ENCODE measurements at places on chromosomes 13 and 19.

DNA sequence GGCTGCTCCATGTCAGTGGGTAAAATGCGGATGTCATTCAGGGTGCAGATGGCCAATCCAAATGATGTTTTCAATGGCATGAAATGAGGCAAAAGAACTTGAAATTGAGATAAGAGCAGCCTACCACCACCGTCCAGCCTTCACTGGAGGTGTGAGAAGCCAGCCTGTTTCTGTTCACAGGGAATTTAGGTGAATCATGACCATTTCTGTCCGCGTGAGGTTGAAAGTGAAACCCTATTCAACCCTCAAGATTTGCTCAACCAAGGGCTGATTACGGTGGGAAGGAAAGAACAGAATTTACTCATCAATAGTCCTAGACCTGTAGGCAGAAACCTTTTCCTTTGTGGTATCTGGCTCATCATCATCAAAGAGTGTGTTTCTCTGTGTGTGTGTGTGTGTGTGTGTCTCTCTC is 370.7 kb downstream of the COG6 start:
- no peak for DNase-seq

- DNase-seq, result no peak
Observed at GRCh38 chr13:70170689-70171088, 62.4 kb upstream of the KLHL1 start.

- no peak for DNase-seq
Observed at GRCh38 chr19:42601811-42602443, 7.2 kb upstream of the CEACAM8 start.

DNA sequence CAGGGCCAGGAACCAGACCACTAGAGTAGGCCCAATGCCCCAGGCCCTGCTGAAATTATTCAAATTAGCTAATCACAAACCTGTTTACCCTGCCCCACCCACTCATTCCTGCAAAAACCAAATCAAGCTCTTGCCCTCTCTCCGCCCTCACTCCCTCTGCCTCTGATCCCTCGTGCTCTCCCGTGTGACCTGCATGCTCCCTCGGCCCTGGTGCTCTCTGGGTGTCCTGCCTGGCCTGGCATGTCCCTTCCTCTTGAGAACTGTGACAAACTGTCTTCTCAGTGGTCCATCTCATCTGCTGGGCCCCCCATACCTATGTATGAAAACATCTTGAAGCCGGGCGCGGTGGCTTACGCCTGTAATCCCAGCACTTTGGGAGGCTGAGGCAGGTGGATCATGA is 12.2 kb upstream of the TTYH1 start:
- DNase-seq, result no peak

Data from spinal cord (tissue), 10 donors.